ENCODE measurements at places on chromosomes 12 and 14. TPM values are rescaled to one million over a fixed set of nuclear protein-coding genes. Genes with fewer than 3 reads are reported as not detected.

The GLRX5 gene
- 78.6 TPM for total RNA-seq

The CLEC6A gene
- not detected for total RNA-seq

The TOGARAM1 gene
- total RNA-seq: 26.0 TPM

The MGP gene
- total RNA-seq: 1,110 TPM

The ACOT4 gene
- total RNA-seq: 0.31 TPM

The RDH12 gene
- total RNA-seq: not detected

The LGR5 gene
- total RNA-seq: 0.14 TPM

The MANSC4 gene
- total RNA-seq: not detected

The CLEC2D gene
- total RNA-seq: 17.8 TPM

The CACNB3 gene
- 6.1 TPM for total RNA-seq

The PRPF40B gene
- 26.7 TPM for total RNA-seq

The PGF gene
- 4.1 TPM for total RNA-seq

The PPP1R12A gene
- 77.1 TPM for total RNA-seq

The ESR2 gene
- 0.60 TPM for total RNA-seq
